Fibroblast of skin of left quadriceps (primary cell): ENCODE measurements at places on chromosomes 1 and 21.

DNA sequence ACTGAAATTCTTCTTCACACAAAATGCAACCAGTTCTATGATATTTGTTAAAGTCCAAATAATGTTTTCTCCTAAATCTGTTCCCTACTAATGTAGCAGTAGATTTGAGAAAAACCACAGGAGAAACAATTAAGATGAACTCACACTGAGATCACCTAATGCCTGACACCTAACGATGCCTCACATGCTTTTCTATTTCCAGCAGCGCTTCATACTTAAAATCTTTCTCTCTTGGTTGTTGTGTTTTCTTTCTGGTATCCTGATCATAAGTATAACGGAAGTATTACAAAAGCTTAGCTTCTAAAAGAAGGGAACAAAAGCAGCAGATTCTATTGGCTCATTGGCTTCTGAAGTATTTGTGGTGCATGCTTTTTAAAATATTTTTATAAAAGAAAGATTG is 267.2 kb upstream of the SGIP1 start:
- no peak for DNase-seq

- DNase-seq = no peak
Measured at GRCh38 chr1:93000751-93001175, 39.5 kb upstream of the DIPK1A start.

DNA sequence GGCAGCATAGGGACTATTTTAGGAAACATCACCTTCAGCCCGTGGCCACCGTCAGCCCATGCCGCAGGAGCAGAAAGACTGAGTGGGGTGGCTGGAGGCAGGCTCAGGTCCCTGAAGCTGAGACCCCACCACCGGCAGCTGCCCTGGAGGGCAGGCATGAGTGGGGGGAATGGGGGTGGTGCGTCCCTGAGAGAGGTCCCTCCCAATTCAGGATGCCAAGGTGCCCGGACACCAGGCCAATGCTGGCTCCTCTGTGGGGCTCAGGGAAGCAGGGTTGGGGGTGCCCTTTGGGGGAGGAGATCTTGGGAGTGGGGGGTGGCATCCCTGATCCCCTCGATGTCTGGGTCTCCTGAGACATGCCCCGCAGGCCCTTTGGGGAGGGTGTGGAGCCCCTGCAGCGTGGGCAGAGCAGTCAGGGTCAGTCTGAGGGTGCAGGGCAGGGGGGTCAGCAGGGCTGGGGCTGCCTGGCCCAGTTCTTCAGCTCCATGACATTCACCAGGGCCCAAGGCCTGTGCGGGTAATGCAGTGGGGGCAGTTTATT is 998 bp upstream of the TTC34 start:
- no peak for DNase-seq

- DNase-seq = no peak
Measured at GRCh38 chr1:21845646-21846641, 33.9 kb downstream of the LDLRAD2 start.

- DNase-seq = no peak
Measured at GRCh38 chr1:30188999-30189398, 534.4 kb downstream of the MATN1 start.

DNA sequence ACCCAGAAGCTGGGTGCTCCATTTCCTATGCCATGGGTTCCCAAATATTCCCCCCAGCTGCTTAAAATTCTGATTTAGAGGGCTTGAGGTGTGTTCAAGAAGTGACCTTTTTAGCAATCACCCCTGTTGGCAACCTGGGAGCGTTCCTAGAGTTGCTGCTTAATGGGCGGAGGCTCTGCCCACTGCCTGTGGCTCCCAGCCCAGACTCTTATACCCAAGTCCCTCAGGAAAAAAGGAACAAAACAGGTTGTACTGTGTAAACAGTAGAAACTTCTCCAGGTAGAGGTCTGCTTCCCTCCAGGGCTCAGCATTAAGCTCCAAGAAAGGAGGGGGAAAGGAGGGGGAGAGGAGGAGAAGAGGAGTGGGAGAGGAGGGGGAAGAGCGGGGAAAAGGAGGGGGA is 14.6 kb upstream of the TENT5C start:
- no peak for DNase-seq

DNA sequence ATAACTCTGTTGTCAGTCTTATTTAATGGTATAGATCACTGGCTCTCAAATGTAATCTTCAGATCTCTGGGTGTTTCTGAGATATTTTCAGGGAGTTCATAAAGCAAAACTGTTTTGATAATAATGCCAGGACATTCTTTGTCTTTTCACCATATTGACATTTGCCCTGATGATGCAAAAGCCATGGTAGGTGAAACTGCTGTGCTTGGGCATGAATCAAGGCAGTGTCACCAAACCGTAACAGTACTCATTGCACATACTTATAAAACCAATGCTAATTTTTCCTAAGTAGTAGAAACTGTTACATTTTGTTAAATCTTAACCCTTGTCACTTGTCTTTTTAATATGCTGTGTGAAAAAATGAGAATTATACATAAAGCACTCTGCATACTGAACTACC is 76.0 kb downstream of the RPS6KC1 start:
- DNase-seq = no peak

GRCh38 chr1:66368261-66368660 is 165.7 kb upstream of the SGIP1 start:
- DNase-seq = no peak

DNA sequence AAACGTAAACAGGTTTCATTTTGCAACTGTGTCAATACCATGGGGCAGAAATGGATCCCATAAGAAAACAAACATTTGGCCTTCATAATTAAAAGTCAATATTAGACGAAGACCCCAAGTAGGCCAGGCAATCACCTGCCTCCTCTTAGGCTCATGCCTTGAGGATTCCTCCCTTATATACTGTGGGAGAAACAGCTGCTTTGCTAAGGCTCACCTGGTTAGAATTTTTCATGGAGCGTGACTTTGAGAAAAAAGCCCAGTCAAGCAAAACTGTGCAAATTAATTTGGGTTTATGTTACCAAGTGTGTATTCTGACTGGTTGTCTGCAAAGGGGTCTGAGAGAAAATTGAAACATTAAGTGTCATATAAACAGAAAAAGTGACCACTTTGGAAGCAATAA is 605.3 kb upstream of the USP24 start:
- no peak for DNase-seq

- no peak for DNase-seq
Measured at GRCh38 chr1:147534386-147534785, 6.9 kb upstream of the BCL9 start.

GRCh38 chr1:59484096-59484495 is 187.2 kb downstream of the FGGY start:
- DNase-seq = peak; percentile 89

DNA sequence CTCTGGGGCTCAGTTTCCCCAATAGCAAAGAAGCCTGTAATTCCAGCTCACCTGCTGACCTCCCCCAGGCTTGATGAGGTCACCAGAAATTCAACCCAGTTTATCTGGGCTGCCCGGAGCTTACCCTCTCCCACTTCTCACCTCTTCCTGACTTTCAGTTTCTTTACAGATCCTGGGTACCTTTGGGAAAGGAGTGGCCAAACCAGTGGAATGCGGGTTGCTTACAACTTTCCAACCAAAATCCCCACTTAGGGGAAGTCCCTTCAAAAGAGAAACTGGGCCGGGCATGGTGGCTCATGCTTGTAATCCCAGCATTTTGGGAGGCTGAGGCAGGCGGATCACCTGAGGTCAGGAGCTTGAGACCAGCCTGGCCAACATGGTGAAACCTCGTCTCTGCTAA is 5.9 kb upstream of the MARCKSL1 start:
- no peak for DNase-seq

GRCh38 chr1:18820791-18821641 is 38.4 kb downstream of the TAS1R2 start:
- peak; percentile 31 for DNase-seq

- DNase-seq = no peak
Measured at GRCh38 chr1:174815474-174815908, 184.3 kb upstream of the CACYBP start.

DNA sequence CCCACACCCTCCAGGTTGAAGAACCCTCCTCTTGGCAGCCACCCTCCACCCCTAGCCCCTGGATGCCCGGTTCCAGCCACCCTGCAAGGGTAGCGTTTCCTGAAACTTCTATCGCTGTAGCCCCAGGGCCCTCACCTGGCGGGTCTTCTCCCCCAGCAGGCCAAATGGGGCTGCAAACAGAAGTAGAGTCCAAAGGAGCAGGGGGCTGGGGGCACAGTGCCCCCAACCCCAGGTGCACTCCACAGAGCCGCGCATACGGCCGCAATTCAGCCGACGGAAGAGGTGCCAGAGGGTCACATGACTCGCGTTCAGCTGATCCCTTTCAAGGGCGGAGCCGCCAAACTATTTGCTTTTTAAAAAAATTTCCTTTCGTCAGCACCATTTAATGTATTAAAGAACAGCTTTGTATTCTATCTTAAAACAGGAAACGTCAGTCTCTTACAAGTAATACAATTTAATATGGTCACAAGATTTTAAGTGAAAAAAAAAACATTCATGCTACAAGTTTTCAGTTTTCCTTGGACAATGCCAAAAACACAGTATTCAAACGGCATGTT is at the start of gene GLMP:
TSS of gene GLMP (minus strand) at position 289 of the 557 bp plus-strand sequence. CDS start at position 255, 34 bp downstream.
- DNase-seq = no peak

- DNase-seq = no peak
Measured at GRCh38 chr1:43952731-43953346, 6.1 kb downstream of the IPO13 start.

GRCh38 chr1:210505601-210506496 is 177.1 kb downstream of the HHAT start:
- DNase-seq = no peak

DNA sequence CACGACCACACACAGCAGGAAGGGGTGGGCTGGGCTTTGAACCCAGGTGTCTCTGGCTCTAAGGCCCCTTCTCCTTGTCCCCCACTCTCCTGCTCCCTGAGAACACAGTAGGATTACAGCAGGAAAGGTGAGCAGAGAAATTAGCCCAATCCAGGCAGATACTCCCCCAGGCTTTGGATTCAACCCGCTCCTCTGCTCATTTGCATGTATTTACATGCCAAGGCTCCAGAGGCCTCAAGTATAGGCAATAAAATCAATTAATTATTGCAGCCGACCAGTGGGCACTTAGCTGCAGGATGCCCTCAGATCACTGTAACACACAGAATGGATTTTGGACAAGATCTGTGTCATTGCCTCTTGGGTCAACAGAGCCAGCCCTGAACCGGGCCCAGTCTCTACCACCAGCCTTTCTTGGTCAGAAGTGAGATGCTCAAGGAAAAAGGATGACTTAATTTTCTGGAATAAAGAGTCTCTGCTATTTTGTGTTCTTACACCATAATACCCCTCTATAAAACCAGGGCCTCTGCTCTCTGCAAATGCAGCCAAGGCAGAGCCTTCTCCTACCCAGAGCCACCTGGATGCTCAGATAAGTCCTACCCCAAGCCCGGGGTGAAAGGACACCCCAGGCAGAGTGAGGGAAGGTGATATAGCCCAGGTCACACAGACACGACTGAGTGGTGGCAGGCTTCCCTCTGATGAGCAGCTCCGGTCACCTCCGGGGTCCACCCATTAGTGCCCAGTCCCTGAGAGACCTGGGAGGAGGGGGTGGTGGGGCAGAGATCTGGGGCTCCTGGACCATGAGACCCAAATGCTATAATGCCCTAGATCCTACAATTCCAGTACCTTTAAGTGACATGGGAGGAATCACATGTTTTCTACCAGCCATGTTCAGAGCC is 28.9 kb downstream of the MATN1 start:
- no peak for DNase-seq

DNA sequence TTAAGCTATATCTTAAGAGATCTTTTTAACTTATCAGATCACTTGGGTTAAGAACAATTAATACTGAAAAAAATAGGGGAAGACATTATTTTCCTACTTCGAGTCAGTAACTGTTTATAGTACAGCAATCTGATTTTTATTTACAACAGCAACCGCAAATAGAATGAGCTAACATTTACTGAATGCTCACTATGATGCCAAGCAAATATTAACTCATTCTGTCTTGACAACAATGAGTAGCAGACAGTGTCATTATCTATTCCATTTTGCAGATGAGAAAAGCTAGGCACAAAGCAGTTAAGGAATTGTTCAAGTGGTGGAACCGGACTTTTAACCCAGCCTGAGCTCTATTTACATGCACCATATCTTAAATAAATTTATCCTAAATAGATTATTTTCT is 273.7 kb downstream of the NTNG1 start:
- no peak for DNase-seq

DNA sequence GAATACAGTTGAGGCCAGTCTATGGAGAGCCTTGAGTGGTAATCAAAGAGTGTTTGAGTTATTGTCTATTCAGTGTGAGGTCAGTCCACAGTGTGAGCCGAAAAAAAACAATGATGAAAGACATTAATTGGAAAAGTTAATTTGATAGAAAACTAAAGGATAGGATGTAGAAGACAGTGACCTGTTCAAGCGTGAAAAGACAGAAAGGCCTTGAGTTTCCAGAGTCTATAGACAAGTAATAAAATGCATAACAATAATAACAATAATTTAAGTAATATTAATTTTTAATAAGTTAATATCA is 90.4 kb downstream of the SLC30A10 start:
- DNase-seq = no peak

DNA sequence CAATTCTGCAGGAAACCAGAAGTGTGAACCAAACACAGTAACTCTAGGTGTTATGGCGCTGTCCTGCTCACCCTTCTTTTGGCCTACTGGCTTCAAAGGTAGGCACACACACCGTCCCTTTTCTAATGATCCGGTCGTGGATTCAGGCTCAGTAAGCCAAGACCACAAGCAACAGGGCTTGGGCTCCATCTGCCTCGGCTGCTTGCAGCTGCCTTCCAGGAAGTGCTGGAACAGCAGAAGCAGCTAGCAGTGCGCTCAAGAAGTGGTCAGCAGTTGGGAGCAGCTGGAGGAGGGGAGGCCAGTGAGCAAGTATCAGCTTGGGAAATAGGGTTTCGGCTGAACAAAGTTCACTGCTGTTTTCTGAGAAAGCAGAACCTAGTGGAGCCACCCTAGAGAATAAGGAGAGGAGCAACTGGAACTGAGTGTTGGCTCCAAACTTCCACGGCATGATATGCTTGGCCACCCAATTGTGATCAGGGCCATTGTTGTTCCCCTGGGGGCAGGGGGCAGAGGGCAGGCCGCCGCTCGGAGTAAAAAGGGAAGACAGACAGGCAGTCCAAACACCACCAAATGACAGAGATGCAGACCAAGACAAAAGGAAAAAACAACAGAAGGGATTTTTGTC is 173.4 kb downstream of the TOMM20 start:
- no peak for DNase-seq

- no peak for DNase-seq
Measured at GRCh38 chr1:175479521-175480342, 263.7 kb downstream of the TNR start.

GRCh38 chr1:171427852-171428471 is 57.4 kb upstream of the PRRC2C start:
- DNase-seq = no peak

DNA sequence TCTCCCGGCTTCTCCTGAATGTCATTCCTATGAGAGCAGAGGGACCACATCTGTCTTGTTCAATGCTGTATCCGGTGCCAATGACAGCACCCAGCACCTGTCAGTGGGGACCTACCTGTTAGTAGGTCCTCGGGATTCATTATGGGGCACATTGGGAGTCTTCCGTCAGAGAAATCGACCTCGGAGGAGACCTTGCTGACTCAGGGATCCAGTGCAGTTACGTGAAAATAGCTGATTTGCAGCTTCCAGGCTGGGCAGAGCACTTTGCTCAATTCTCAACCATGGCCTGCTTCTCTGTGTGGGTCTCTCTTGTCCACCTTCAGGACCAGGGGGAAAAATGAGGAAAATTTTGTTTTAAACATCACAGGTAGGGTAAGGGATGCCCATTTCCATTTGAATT is 130.2 kb downstream of the PRDM2 start:
- DNase-seq = no peak

- DNase-seq = no peak
Measured at GRCh38 chr1:3053986-3054385, 15.0 kb upstream of the PRDM16 start.

- no peak for DNase-seq
Measured at GRCh38 chr1:24114753-24115152, 2.8 kb upstream of the MYOM3 start.

- no peak for DNase-seq
Measured at GRCh38 chr1:30285501-30285932, 437.9 kb downstream of the MATN1 start.
